ENCODE measurements at places on chromosomes 6 and 20.

DNA sequence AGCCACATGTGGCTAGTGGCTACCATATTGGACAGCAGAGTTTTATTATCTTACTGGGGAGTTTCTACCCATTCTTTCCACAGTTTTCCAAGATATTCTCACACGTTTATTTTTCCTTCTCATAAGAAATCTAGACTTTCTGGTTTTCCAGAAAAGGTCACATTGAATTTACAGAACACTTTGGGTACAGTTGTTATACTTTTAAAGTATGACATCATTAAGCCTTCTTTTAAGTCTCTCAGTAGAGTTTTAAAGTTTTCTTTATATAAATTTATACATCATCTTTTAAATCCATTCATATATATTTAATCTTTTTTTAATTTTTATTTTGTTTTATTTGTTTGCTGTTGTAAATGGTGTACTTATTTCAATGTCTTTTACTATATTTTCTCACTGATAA lies 200.3 kb upstream of the QKI start:
- DNase-seq: no peak

DNA sequence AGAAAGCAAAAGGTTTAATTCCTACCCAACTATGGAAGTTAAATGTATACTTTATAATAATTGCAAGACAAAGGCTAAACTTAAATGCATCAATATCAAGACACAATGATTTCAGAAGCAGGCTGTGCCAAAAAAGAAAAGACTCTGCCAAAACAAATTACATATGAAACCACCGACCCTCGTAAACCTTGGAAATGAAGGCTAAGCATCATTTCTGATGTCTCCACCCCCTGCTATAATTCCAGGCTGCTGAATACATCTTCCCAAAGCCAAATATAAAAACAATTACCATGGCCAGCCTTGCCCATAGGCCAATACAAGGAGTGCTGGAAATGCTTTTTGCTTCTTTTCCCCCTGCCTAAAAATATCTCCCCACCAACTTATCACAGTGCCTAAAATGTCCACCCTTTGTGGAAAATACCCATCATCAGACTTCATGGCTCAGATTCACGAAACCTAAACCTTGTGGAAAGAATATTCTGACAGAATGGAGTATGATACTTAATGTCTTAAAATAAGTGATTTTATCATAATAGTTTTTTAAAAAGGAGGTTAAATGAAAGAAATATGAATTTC lies 37.4 kb downstream of the RCAN2 start:
- DNase-seq: no peak

DNA sequence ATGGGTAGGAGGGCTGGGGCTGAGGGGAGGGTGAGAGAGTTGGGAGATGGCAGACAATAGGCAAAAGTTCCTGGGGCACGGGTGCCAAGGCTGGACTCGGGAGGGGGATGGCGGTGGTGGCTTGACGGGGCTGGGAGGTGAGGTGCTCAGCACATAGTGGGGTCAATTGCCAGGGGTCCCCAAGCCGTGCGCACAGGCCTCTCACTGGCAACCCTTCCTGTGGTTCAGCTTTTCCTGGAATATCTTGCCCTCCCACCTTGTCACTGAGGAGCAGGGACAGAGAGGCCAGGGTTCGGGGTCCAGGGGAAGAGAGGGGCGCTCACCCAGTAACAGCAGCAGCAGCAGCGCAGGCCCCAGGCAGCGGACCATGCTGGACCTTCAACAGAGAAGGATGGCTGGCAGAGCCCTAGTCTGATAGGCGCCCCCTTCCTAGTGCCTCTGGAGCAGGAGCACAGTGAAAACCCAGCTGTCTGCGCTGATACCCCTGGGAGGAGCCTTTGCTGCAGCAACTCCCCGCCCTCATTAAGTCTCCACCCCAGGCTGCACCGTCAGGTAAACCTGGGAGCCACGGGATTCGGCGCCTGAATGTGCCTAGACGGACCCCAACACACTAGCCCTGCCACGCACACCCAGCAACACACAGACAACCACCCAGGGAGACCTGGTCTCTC lies at the start of gene GFRA4:
GFRA4 (minus strand) TSS at position 369 of the 671 bp plus-strand sequence; CDS start at position 369, 0 bp downstream.
- DNase-seq: no peak

- DNase-seq: no peak
Observed at GRCh38 chr6:110822249-110822648, 7.0 kb upstream of the CDK19 start.

GRCh38 chr6:66993272-66993671 lies 1286.2 kb upstream of the EYS start:
- DNase-seq: no peak

- DNase-seq: no peak
Observed at GRCh38 chr20:46135856-46136633, 17.9 kb downstream of the CD40 start.

DNA sequence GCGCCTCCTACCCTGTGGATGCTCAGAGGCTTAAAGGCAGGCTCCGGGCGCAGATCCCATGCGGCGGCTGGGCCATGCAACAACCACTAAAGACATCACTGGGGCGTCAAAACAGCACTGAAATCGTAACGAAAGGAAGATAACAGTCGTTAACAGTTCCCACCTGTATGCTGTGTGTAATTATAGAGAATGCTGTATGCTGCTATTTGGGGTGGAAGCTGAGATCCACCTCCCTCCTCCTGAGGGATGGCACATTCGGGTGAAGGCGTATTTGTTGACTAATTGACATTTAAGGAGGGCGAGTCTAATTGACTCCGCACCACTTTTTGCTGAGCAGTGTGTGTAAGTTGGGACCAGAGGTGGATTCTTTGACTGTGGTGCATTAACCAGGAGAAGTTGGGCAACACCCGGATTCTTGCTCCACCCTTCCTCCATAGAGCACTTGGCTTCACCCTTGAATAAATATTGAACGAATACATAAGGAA lies 687 bp downstream of the SLC35A1 start:
- DNase-seq: no peak

DNA sequence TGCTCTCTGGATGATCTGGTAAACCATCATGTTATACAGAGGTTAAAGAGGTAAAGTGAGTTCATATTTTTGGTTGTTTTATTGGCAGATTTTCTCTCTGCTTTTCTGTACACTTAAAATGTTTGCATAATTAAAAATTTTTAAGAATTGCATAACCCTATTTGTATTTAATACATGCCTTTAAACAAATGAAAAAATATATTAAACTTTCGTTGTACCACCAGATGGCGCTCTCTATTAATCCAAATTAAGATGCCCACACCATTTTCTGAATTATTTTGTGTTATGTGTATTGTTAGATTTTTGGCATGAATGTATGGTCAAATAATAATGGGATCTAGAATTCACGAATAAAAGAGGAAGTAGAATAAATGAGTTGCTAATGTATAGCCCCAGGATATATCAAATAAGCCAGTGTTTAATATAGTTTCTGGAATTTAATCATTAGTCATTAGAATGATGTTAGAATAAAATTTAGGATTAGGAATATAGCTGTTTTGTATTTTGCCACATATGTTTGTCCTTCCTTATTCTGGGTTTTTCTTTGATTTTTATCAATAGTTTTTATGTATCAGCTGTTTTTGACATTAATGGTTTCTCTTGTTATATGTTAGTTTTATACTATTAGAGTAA lies 38.9 kb downstream of the SMAP1 start:
- no peak for DNase-seq

- DNase-seq: no peak
Observed at GRCh38 chr20:54645445-54646155, 170.2 kb downstream of the DOK5 start.

- DNase-seq: no peak
Observed at GRCh38 chr6:28996844-28997510, 8.1 kb downstream of the ZNF311 start.

GRCh38 chr6:89008815-89009374 lies 45.5 kb upstream of the RNGTT start:
- DNase-seq: no peak

DNA sequence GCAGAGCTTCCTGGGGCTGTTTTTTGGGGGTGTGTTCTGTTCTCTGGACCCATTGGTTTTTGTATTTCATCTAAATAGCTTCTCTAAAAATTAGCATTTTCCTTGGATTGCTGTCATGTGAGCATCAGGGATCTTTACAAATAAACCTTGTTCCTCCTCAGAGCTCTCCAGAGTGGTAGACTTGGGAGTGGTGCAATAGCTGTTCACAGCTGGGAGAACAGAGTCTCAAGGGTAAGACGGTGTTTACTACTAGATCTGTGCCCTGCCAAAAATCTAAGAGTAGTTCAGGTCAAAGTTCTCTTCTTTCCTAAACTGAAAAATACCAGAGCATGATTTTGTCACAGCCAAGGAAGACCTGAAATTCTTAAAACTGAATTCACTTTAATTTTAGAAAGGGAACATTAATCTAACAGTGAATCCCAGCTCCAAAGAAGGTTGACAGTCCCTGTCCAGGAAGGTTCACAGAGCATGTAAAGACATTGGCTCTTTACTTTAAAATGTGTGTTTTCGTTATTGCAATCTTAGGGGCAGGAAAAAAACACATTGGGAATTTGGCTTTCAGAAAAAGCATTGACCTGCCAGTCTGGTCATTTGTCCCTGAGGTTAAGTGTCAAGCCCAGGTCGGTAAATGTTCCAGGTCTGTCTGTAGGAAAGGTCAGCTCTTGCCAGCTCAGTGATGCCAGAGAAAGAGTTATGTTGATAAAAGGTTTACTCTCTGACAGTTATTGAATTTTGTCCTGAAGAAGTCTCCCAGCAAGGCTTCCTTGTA lies 43.3 kb downstream of the VAPB start:
- no peak for DNase-seq

- DNase-seq: no peak
Observed at GRCh38 chr6:12277386-12277785, 12.8 kb upstream of the EDN1 start.

GRCh38 chr6:167928111-167928510 lies 69.4 kb upstream of the KIF25 start:
- no peak for DNase-seq

DNA sequence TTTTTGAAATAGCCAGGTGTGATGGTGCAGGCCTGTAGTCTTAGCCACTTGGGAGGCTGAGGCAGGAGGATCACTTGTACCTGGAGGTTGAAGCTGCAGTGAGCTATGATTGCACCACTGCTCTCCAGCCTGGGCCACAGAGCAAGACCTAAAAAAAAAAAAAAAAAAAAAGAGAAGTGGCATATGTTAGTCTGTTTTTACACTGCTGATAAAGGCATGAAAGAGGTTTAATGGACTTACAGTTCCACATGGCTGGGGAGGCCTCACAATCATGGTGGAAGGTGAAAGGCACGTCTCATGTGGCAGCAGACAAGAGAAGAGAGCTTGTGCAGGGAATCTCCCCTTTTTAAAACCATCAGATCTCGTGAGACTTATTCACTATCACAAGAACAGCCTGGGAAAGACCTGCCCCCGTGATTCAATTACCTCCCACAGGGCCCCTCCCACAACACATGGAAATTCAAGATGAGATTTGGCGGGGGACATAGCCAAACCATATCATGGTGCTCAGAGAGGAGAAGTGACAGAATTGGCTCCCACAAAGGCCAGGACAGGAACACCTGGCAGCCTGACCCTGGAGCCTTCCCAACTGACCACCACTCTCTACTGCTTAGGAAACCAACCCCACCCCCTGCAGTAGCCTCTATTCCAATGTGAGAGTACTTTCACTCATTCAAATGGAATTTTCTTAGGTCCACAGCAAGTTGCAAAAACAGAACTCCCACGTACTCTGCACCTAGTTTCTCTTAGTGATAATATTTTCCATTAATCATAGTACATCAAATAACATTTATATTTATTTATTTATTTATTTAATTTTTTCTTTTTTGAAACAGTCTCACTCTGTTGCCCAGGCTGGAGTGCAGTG lies 29.8 kb downstream of the ARHGAP40 start:
- DNase-seq: no peak

DNA sequence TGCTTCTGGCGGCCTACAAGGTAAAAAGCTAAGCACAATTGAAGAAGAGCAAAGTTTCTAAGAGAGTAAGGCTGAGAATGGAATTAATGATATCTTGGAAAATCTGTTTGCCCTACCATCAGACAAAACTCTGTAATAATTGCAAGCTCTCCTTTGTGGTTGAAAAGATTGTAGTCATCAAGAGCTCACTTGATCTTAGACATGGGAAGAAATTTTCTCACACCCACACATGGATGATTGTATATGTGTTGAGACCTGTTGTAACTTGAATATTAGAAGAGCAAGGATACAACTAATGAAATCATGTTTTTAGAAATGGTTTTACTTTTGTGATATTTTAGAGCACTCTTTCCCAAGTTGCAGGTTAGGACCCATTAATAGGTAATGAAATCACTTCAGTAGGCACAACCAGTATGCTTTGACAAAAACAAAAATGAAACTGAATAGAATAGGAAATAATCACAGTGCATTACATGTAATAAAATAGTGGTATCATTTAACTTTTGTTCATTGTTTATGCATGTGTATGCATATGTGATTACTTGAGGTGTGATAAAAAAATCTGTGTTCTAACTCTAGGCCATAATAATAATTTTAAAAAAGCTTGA lies 14.0 kb downstream of the DCBLD1 start:
- DNase-seq: no peak

DNA sequence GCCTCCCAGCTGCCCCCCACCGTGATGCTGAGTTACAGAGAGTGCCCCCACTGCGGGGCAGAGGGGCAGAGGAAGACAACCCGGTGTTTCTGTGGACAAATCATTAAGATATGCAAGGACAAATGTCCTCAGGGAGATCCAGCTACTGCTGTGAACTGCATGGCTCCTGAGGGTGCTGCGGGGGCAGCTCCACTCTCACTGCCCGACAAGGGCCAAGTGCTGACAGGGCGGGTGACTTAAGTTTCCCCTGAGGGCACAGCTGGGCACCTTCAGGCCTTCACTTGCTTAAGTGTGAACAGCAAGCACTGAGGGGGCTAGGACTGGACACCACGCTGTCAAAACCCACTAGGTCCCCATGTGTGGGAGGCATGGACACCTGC lies 26.2 kb upstream of the TCFL5 start:
- no peak for DNase-seq

GRCh38 chr6:84052204-84052882 lies 18.8 kb downstream of the MRAP2 start:
- DNase-seq: no peak

DNA sequence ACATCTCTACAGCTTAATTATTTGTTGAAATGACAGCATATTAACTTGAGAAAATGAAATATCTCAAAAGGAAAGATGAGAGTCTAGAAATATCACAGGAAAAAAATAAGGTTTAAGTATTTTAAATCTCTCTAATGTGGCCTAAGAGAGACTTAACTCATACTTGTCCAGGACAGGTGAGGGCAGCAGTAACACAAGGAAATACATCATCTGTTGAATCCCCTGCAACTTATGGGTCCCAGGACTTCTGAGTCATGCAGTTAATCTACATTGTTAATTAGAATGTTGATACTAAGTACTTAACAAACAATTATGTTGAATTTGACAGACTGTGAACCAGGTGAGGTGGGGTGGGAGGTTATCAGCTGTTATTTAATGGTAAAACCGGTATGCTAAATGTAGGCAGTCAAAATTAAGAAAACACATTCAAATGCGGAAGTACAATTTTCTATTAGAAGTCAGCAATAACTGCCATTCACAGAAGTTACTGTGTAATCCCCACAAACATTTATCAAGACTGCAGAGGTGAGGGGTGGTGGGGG lies 87.9 kb downstream of the CEP57L1 start:
- DNase-seq: no peak

GRCh38 chr6:130473886-130474285 lies 108.1 kb downstream of the TMEM200A start:
- DNase-seq: no peak

- no peak for DNase-seq
Observed at GRCh38 chr20:51945177-51945576, 142.9 kb upstream of the SALL4 start.

GRCh38 chr20:53480913-53481312 lies 112.7 kb downstream of the ZNF217 start:
- no peak for DNase-seq
